ENCODE measurements at places on chromosomes 12 and 14.

- DNase-seq: no peak
Measured at GRCh38 chr12:5033883-5034282, 9.8 kb upstream of the KCNA5 start.

- no peak for DNase-seq
Measured at GRCh38 chr12:14879222-14879933, 6.3 kb downstream of the MGP start.

DNA sequence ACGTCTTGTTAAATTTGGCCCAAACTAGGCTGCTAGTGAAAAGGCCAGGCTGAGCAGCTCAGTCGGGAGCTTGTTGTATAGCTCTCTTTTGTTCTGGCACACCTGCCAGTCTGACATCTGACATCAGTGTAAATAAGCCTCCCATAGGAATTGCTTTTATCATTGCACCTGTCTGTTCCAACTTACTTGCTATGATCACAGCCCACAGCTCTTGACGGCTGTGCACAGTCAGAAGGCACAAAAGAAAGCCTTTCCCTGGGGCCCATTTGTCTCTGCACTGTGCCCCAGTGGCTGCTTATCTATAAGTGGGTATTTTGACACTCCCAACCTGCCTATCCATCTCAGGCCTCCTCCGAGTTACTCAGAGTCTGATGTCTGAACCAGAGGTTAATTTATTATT is 324.5 kb downstream of the NUAK1 start:
- DNase-seq: no peak

DNA sequence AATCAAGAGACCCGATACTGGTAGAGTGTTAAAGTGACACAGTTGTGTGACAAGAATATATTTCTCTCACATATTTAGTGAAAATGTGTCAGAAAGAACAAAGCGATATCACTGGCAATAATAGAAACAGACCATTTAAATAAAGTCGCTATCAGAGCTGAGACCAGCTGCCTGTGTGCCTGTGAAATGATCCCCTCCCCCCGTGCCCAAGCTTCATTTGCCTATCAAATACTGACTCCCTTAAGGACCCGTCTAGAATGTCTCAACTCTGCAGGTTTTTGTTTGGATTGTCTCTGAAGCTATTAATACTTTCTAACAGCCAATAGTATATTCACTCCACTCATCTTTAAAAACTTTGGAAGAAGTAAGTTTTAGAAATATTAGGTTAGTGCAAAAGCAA is 98.9 kb downstream of the EGLN3 start:
- DNase-seq: no peak

- DNase-seq: no peak
Measured at GRCh38 chr14:91980157-91980556, 32.7 kb upstream of the FBLN5 start.

GRCh38 chr14:103867523-103867953 is 20.2 kb upstream of the PPP1R13B start:
- no peak for DNase-seq

GRCh38 chr14:75542588-75543091 is 20.4 kb downstream of the BATF start:
- no peak for DNase-seq

DNA sequence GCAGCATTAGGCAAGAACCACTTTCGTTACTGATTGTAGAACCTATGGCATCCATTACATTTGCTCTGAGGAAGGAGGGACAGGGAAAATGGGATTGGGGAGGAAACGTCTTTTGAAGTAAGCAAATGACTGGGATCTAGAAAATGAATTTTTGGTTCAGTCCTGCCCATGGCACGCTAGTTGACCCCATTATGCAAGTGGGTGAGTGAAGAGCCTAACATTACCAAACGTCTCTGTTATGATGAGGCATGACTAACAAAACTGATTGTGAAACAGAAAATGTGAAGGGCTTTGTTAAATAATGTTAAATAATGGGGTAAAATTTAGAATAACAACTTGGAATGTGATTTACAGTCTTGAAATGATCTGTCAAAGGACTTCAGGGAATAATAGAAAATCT is 38.9 kb downstream of the CPSF2 start:
- DNase-seq: no peak

GRCh38 chr12:55729819-55730818 is 1.3 kb upstream of the CD63 start:
- DNase-seq: no peak

All from stimulated activated CD8-positive, alpha-beta memory T cell treated with anti-CD3 and anti-CD28 coated beads, Interleukin-15, amount 100 ng/mL, for 24 hours (primary cell).